ENCODE measurements at places on chromosomes 7 and 10. TPM values are rescaled to one million over a fixed set of nuclear protein-coding genes. Genes with fewer than 3 reads are reported as not detected.

- no peak overlapping the region for H3K27ac ChIP-seq
- no peaks in the 10 kb centered on the region for H3K27me3 ChIP-seq
- no peaks in the 10 kb centered on the region for H3K36me3 ChIP-seq
- no peak overlapping the region for H3K4me3 ChIP-seq
Measured at GRCh38 chr7:72326365-72326764, 85.8 kb downstream of the CALN1 start.

DNA sequence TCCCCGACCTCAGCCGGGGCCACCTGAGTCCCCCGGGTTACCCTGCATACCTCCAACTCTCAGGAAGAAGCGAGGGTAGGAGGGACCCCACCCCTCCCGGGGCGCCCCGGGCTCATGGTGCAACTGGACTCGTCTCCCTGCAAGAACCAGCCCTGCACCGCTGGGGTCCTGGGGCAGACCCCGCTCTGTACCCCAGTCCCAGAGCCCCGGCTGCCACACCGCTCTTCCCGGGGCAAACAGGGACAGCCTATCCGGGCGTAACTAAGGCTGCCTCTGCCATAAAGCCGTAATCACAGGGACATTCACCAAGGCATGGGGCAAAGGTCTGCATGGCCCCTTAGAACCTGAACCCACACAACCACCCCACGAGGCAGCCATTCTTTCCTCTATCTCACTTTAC, 6.7 kb upstream of the MAFK start:
- no peak overlapping the region for H3K27ac ChIP-seq
- H3K4me1 ChIP-seq = no peaks in the 10 kb centered on the region
- H3K27me3 ChIP-seq = no peaks in the 10 kb centered on the region
- no peaks in the 10 kb centered on the region for H3K36me3 ChIP-seq
- H3K4me3 ChIP-seq = no peak overlapping the region

CADPS2 gene
- 0.53 TPM for total RNA-seq

ASZ1 gene
- total RNA-seq = not detected

DNA sequence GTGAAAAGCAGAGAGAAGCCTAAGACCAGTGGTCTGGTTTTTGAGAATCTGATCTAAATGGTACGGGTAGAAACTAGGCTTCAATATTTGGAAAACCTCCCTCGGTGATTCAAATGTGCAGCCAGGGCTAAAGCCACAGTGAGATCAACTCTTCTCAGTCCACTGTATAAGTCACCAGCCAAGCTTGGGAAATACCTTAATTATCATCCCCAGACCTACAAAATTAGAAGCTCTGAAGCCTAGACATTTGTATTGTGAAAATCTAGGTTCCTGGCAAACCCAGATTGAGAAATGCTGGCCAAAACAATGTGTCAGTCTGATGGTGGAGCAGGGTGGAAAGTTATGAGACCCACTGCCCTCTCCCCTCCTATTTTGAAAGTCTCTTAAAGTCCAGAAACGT, 131.7 kb downstream of the DGKI start:
- H3K4me3 ChIP-seq = no peak overlapping the region
- no peaks in the 10 kb centered on the region for H3K4me1 ChIP-seq
- H3K27me3 ChIP-seq = no peaks in the 10 kb centered on the region
- no peak for DNase-seq
- H3K36me3 ChIP-seq = no peaks in the 10 kb centered on the region
- H3K27ac ChIP-seq = no peak overlapping the region

HPSE2 gene
- total RNA-seq = not detected

DNA sequence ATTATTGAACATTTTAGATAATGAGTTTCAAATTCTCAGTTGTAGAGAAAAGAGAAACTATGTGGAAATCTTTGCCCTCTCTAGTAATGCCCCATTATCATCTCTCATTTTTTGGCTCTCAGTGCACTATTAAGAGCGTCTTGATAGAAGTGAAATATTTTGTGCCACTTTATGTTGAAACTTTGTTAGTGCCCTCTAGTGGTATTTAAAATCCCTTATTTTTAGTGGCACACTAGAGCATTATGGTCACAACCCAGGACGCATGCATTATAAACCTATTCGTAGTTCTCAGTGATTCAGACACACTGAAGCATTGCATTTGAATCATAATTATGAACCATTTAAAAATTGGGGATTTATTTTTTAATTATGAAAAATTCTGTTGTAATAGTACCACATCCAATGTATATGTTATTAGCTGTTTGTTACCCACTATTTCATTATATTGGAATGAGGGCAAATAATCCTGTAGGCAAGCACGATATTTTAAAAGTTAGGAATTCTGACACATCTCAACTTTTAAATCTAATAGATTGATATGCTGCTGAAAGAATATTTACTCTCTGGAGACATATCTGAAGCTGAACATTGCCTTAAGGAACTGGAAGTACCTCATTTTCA, 21.9 kb downstream of the PDCD4 start:
- no peak for DNase-seq
- H3K36me3 ChIP-seq = no peaks in the 10 kb centered on the region
- H3K4me3 ChIP-seq = no peak overlapping the region
- H3K27me3 ChIP-seq = no peaks in the 10 kb centered on the region

Data from GM12878 (cell line).